Heart left ventricle (tissue), 16 donors: ENCODE measurements at places on chromosomes 16 and 17. TPM values are rescaled to one million over a fixed set of nuclear protein-coding genes. Genes with fewer than 3 reads are reported as not detected.

GRCh38 chr17:58112970-58113631 is 29.9 kb downstream of the DYNLL2 start:
- peak; percentile 72 for DNase-seq

- no peak for DNase-seq
Observed at GRCh38 chr17:3929181-3929580, 12.9 kb upstream of the P2RX1 start.

The NPIPA3 gene
- 0.47 TPM for total RNA-seq

The CCL4 gene
- total RNA-seq, result 1.0 TPM
